Hematopoietic multipotent progenitor cell treated with erythropoietin and hydrocortisone succinate and interleukin-3 and kit ligand, for 4 days (in vitro differentiated cells): ENCODE measurements at places on chromosomes 1 and 21.

- peak; percentile 32 for DNase-seq
These were observed 406 bp downstream of the HTR1D start for GRCh38 chr1:23216771-23217420.

- DNase-seq, result peak; percentile 95
These were observed 5.2 kb downstream of the H6PD start for GRCh38 chr1:9239622-9240401.

GRCh38 chr1:93304716-93305138 lies 41.0 kb upstream of the DR1 start:
- DNase-seq, result peak; percentile 90

DNA sequence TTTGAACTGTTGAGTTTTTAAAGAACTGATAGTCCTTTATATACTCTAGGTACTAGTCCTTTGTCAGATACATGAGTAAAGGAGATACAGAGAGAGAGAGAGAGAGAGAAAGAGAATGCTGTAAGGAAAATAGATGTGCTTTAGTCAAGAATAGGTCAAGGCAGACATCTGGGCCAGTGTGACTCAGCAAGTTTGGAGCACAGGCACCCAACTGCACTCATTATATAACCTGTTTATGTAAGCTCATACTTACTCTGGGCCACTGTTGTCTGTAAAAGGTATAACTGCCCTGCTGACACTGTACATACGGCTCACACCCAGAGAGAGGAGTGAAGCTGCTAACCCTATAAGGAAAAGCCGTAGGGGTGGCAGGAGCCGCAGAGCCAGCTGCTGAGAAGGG lies 32.2 kb upstream of the AKT3 start:
- DNase-seq, result peak; percentile 28

DNA sequence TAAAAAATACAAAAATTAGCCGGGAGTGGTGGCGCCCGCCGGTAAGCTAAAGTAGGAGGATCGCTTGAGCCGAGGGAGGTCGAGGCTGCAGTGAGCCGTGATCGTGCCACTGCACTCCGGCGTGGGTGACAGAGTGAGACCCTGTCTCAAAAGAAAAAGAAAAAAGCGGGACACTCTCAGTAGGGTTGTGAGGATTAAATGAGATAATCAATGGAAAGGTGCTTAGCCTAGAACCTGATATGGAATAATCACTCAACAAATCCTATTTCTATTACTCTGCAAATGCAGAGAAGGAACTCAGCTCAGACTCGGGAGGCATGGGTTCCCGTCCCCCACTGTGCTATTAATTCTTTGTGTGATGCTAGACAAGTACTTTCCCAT lies 529 bp upstream of the LUZP1 start:
- DNase-seq, result no peak

DNA sequence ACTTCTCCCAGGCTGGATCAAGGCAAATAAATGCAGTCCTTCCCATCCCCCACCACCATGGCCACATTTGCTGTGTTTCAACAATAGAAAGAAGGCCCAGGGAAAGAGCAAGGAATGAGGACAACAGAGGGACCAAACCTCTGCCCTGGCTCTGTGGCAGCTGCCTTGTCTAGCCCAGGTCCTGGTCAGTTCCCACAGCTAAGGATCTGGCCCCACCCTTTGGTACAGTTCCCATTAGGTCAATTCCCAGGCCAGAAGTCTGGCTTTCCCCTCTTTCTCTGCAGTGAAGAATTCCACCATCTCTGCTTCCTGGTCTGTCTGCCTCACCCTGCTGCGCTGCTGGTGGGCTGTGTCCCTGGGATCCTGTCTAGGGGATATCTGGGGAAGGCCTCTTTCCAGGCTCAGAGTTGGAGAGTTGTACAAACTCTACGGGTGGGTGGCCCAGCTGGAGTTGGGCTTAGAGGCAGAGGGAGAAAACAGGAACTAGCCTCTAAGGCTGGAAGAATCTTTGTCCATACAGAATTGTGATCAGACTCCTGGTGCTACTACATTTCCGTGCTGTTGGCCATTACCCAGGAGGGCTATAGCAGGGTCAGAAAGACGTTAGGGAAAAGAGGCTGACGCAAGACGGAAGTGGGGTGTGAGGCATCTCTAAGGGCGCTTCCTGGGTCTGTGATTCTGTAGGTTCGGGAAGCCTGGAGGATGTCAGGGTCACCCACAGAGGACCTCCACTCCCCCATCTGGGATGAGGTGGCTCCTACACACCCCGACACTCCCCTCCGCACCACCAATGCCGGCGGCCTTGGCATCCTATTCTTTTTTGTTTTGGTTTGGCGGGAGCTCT lies 953 bp upstream of the NDUFS2 start:
- DNase-seq, result peak; percentile 53
